Stimulated activated CD4-positive, alpha-beta T cell treated with anti-CD3 and anti-CD28 coated beads, TNF-alpha, amount 100 ng/mL, for 1 hour (primary cell): ENCODE measurements at places on chromosomes 1 and 21.
A peak's percentile ranks its signal among the peaks of the same experiment; 100 is the strongest.

DNA sequence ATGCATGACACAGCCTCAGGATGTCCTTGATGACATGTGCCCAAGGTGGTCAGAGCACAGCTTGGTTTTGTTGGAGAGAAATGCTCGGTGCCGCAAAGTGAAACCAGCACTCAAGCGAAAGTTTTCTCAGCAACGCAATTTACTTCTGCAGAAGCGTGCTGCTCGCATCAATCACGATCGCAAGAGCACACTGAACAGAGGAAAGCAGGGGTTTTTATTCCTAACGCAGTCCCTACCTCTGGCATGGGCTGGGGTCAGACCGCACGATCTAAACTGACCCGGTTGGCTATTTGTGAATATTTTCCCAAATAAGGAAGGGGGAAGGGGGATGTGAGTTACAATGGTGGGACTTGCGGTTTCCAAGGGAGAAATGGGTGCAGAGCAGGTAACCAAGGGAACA lies 809 bp upstream of the ZNF669 start:
- DNase-seq: no peak

- no peak for DNase-seq
Observed at GRCh38 chr1:145985502-145986439, 10.6 kb downstream of the TXNIP start.

DNA sequence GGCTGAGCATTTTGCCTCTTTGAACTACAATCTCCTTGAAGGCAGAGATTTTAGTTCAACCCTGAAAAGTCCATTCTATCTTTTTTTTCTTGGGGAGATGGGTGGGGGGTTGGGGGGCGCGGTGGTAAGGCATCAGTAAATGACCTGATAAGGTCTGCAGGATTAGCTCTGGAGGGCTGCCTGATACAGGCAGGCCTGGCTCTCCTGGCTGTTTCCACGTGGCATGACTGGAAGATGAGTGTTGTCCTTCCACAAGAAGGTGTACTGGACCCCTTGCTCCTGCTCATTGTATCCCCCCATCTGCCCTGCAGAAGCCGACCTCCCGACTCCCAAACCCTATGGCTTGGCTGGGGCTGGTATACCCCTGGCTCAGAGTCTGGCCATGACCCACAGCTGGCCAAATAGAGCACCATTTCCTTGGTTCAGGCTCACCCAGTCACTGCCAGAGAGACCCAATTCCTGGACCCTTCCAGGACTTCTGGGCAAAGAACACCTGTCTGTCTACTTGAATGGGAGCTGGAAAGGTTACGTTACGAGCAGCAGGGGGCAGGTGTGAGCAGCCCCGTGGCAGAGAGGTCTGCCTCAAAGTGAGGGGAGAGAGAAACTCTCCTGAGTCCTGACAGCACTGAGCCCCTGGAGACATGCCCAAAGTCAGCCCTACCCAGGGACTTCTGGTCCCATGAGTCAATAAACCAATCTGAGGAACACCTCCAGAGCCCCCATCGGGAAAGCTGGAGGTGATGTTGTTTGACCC lies 17.0 kb downstream of the DHRS3 start:
- DNase-seq: no peak

DNA sequence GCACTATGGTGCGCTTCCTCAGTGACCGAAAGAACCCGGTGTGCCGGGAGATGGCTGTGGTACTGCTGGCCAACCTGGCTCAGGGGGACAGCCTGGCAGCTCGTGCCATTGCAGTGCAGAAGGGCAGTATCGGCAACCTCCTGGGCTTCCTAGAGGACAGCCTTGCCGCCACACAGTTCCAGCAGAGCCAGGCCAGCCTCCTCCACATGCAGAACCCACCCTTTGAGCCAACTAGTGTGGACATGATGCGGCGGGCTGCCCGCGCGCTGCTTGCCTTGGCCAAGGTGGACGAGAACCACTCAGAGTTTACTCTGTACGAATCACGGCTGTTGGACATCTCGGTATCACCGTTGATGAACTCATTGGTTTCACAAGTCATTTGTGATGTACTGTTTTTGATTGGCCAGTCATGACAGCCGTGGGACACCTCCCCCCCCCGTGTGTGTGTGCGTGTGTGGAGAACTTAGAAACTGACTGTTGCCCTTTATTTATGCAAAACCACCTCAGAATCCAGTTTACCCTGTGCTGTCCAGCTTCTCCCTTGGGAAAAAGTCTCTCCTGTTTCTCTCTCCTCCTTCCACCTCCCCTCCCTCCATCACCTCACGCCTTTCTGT lies 7.3 kb upstream of the PIGV start:
- DNase-seq: no peak

DNA sequence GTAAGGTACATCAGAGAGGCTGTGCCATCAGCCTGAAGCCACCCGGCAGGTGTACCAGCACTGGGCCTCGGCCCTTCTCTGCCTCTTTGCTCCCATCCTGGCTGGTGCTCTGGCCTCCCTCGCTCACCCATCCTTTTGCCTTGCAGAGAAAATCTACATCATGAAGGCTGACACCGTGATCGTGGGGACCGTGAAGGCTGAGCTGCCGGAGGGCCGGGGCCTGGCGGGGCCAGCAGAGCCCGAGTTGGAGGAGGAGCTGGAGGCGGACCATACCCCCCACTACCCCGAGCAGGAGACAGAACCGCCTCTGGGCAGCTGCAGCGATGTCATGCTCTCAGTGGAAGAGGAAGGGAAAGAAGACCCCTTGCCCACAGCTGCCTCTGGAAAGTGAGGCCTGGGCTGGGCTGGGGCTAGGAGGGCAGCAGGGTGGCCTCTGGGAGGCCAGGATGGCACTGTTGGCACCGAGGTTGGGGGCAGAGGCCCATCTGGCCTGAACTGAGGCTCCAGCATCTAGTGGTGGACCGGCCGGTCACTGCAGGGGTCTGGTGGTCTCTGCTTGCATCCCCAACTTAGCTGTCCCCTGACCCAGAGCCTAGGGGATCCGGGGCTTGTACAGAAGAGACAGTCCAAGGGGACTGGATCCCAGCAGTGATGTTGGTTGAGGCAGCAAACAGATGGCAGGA lies 24.5 kb upstream of the TNFRSF1B start:
- no peak for DNase-seq

DNA sequence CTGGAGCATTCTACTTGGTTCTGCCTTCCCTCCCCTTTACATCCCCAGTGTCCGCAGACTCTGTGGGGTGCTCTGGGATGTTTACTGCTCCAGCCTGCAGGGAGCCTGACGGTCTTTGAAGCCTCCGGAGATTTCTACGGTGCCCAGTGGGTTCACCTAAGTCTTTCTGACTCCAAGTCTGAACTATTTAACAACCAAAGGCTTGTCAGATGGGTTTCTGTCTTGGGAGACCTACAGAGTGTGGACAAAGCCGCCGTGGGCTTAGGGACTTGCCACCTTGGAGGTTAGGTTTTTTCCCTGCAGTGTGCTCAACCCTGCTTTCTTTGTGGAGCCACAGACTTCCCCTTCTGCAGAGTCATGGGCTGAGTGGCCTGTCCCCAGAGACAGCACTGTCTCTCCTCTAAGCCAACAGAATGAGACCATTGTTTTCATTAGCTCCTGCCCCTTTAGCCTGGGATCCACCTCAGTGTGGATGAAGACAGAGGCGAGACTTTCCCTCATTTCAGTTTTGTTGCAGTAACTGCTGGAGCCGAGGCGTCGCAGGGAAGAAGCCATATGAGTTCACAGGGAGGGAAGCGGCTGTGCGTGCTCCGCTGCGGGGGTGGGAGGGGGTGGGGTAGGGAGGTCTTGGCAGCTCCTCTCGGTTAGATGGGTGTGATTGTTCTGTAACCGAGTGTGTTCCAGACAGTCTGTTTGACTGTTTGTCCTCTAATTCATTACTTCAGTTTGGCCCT lies 120.7 kb downstream of the CNIH3 start:
- no peak for DNase-seq

DNA sequence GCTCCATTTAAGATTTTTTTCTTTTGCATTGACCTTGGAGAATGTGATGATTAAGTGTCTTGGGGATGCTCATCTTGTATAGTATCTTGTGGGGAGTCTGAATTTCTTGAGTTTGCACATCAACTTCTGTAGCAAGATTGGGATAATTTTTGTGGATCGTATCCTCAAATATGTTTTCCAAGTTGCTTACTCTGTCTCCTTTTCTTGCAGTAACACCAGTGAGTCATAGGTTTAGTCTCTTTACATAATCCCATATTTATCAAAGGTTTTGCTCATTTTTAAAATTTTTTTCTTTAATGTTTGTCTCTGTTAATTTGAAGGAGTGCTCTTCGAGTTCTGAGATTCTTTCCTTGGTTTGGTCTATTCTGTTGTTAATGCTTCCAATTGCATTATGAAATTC lies 41.7 kb upstream of the ANGPTL1 start:
- no peak for DNase-seq

DNA sequence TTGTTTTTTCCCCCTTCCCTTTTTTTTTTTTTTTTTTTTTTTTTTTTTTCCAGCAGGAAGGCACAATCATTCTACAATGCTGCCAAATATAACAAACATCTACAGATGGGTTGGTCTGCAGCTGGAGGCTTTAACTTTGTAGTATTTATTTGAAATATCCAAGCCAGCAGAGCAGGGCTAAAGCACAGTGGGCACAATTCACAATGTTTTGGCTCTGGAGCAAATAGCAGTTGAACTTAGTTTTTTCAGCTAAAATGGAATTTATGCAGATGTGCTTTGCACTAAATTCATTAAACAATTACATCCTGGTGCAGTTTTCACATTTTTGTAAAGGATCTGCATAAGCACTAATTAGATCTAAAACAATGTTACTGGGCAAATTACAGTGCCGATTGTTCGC lies 39.8 kb upstream of the ZBTB18 start:
- no peak for DNase-seq

DNA sequence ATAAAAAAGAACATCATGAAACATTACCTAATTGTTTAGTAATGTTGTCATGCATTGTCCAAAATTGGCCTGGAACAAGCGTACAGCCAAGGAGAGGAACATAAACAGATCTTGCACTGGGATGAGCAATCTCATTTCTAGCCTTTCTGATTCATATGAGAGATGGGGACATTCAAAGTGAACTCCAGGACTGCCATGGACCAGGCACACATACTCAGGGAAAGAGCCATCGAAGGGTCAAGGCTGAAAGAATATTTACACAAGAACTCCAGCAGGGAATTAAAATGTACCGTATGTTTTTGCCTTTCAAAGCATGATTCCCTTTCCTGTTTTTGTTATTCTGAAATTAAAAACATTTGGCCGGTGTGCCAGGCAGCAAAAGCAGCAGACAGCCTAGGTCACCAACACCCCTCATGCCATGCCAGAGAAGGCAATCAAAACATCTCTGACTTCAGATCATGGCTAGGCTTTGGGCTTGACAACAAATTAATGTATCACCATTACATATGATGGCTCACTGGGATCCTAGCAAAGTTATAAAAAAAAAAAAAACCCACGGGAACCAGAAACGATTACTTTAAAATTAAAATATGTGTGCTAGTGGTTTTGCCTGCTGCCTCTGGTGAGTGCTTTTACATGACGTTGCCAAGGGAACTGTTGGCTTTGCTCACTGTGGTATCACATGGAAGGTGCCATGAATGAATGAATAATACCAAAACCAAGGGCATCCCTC lies 159.8 kb downstream of the TGFBR3 start:
- no peak for DNase-seq

DNA sequence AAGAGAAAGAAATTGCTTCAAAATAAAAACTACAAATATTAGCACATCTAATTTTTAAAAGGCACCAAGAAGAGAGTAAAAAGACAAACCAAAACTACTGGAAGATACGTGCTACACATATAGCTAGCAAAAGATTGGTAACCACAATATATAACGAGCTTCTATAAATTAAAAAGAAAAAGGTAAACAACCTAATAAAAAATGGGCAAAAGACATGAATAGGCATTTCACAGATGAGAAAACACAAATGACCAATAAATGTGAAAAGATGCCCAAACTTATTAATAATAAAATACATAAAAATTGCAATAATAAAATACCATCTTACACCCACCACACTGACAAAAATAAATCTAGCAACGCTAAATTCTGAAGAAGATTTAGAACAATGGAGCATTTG lies 26.2 kb downstream of the LEMD1 start:
- DNase-seq: no peak

- peak; percentile 64 for DNase-seq
Observed at GRCh38 chr1:47710329-47711071, 272.7 kb downstream of the FOXD2 start.

GRCh38 chr1:61149010-61149860 lies 66.9 kb downstream of the NFIA start:
- no peak for DNase-seq

DNA sequence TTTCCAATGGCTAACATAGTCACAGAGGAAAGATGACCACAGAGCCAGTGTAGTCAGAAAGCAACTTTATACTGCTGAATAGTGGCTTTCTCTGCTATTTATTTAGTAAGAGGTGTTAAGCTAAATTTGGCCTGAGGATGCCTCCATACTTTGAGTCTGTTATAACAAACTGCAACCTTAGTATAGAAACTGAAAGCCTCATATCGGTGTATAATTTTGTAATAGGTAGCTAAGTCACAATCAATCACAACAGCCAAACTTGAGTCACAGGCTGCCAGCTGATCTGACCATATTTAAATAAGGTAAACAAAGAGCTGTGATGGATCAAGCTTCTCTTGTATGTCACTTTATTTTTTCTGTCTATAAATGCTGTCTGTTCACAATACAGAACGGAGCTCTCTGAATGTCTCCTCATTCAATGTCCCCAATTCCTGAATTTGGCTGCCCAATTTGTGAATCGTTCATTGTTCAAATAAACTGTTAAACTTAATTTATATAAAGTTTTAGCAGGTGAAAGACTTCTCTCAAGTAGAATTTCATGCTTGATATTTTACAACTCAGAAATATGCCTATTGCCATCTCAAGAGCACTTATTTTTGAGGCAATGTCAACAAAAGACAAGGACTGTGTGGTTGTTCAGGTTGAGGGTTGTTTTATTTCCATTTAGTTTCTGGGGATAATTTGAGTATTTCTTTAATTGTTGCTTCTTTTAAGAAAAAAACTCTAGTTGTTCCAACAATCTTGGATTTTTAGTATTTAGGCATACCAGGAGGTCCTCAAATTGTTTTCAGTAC lies 339.7 kb upstream of the B3GALT2 start:
- DNase-seq: no peak

- no peak for DNase-seq
Observed at GRCh38 chr1:86552376-86552775, 5.5 kb downstream of the CLCA4 start.

DNA sequence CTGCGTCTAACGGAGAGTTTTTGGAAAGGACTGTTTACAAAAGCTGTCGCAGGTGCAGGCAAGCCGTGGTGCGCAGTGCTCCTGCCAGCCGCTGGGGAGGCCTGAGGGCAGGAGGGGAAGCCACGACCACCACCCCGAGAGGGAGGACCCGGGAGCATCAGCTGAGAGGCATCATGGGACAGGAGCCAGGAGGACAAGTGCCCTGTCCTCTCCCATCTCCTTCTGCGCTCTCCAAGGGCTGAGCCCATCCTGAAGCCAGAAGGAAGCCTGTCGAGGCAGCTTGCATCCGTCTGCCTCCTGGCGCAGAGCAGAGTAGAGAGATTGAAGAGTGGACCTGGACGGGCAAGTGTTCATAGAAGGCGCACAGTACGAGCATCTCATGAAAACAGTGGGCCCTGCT lies 310.9 kb downstream of the KIF26B start:
- DNase-seq: no peak

- DNase-seq: peak; percentile 24
Observed at GRCh38 chr1:24413350-24414163, at the start of gene STPG1. STPG1 (minus strand) TSS chr1:24413782; CDS start chr1:24401388, 12,394 bp downstream.
